Mesothelial cell of epicardium (in vitro differentiated cells): ENCODE measurements at places on chromosomes 2 and 18.

DNA sequence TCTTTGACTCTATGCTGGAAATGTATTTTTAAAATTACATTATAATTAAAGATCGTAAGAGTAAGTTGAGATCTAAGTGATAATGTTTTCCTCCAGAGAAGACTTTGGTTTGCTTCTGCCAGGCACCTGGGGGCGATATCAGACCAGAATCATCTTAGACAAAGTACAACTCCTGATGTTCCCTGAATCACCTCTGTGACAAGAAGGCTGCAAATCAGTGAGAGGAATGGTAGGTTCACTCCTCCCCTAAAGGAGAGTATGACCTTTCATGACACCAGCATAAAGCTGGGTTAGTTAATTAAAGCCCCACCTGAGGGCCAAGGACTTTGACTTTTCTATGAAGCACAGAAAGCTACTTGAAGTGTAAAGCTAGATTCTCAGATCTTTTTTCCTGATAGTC is 114.4 kb upstream of the DTNA start:
- DNase-seq, result no peak

GRCh38 chr18:23887493-23887892 is 127.1 kb upstream of the TTC39C start:
- DNase-seq, result no peak

DNA sequence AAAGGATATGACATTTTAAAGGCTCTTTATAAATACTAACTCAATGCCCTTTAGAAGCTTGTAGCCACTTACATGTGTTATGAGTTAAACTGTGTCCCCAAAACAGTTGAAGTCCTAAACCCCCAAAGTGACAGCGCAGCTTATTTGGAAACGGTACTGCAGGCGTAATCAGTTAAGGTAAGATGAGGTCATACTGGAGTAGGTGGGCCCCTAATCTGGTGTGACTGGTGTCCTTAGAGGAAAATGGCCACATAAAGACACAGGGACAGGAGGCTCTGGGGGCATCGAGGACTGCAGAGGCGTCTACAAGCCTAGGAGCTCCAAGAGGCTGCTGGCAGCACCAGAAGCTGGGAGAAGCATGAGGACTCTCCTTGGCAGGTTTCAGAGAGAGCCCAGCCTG is 8.5 kb downstream of the TXNL4A start:
- no peak for DNase-seq

GRCh38 chr2:157587576-157587975 is 41.1 kb downstream of the ACVR1C start:
- no peak for DNase-seq

DNA sequence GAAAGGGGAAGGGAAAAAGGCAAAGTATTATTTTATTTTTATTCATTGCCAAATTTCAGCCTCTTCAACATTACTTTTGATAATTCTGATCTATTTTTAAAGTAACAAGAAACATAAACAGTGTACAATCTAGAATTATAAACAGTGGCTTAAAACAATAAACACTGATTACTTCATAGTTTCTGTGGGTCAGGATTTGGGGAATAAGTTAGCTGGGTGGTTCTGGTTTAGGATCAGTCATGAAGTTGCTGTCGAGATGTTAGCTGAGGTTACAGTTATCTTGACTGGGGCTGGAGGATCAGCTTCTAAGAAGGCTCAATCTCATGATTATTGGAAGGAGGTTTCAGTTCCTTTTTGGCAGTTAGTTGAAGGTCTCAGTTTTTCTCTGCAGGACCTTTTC is 109.2 kb downstream of the SCN2A start:
- DNase-seq, result no peak

DNA sequence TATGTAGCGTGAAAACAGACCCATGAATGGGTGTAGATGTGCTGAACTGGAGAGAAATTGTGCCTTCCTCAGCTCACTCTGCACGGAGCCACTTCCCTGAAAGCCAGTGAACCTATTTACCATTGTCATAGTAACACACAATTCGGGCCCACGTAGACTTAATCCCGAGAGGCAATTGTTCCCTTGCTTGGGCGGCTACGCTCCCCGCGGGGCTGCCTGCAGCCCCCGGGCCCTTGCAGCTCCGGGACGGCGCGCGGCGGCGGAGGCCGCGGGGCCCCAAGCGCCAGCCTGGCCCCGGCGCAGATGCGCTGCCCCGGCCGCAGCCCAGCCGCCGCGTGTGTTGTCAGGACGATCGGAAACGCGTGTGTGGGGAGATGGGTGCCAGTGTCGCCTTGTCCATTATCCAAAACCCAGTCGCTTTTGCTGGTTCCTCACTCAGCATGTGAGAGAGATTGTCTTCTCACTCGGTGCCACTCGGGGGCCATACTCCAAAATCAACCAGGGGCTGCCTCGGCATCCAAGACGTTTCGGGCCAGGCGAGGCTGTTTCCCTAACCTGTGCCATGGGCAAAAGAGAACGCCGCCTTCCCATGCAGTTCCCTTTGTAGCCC is 17.9 kb upstream of the LRRTM1 start:
- no peak for DNase-seq

- no peak for DNase-seq
These were observed 562.1 kb downstream of the TMX3 start for GRCh38 chr18:68152770-68153169.

GRCh38 chr2:88458633-88459032 is 6.1 kb upstream of the FOXI3 start:
- DNase-seq, result no peak

GRCh38 chr18:54983041-54983686 is 23.9 kb upstream of the CCDC68 start:
- no peak for DNase-seq

- no peak for DNase-seq
These were observed 71.5 kb upstream of the PSME4 start for GRCh38 chr2:54042341-54042740.

DNA sequence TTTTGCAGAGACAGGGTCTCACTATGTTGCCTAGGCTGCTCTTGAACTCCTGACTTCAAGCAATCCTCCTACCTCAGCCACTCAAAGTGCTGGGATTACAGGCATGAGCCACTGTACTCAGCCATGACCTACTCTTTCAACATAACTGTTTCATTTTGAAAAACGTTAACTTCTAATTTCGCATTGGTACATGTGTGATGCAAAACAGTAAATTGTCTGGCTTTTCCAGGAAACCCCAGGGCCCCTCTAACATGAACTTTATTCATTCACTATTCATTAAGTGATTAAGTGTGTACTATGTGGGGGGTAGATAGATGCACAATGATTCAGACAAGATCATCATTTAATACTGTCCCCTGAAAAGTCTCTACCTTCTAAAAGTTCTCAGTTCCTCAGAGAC is 364.9 kb downstream of the SS18 start:
- DNase-seq, result no peak

DNA sequence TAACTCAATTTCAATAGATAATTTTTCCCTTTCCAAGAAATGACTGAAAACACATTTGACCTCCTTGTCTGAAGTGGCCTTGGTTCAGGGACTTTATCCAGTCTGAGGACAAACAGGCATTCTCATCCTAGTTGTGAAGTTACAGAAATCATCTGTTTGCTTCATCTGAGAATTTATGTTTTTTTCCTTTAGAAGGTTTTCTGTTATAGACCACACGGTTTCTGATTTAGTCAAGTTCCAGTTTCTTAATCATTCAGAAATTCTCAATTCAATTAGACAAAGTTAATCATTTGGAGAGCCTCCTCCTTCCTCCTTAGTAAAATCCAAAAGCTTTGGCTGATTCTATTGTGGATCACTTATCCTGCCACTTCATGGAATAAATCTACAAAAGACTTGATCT is 60.9 kb downstream of the ICOS start:
- no peak for DNase-seq
